AG04449 (cell line): ENCODE measurements at places on chromosomes 7 and 10.

GRCh38 chr7:16889305-16889704, 7.5 kb upstream of the AGR3 start:
- no peak for DNase-seq

DNA sequence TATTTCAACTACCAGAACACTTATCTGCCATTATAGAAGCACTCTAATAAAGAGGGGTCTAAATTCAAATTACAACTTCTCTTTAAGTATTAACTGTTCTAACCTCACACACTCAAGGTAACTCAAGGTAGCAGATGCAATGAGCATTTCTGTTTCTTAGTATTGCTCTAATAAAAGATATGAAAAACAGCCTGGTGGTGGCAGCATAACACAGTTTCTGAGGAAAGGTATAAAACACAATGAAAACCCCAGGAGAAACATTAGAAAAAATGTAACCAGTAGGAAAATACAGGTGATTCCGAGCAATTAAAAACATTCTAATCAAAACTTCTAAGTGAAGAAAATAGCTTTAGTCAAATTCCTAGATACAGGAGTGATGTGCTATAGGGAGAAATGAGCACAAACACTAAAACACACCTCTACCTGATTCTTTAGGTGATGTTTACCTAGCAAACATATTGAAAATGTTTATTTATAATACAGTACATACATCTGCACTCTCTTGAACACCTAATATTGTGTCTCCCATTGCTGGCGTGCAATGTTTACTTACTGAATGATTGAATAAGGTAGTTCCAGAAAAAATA, 3.5 kb downstream of the MKRN1 start:
- DNase-seq = no peak

DNA sequence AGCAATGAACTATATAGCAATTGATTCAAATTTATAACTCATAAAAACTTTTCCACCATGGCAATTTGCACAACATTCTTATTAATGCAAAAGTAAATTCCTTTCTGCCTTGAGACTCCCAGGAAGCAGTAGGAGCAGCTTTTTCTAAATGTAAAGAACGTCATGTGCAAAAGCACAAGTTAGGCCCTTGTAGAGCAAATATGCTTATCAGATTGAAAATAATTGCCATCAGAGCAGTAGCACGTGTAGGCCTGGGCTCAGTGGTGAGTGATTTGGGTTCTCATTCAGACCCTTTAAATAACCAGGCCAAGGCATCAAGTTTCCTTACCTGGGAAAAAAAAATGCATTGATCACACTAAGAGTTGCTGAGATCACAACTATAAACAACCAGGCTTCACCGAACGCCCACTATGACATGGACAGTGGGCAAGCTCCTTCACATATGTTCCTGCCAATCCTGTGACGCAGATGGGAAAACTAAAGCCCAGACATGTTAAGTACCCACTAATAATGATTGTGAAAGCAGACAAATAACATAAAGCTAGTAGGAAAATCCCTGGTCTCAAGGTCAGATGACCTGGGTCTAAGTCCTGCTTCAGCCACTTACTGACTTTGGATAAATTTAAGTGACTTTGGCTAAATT, 22.1 kb upstream of the SAR1A start:
- no peak for DNase-seq

DNA sequence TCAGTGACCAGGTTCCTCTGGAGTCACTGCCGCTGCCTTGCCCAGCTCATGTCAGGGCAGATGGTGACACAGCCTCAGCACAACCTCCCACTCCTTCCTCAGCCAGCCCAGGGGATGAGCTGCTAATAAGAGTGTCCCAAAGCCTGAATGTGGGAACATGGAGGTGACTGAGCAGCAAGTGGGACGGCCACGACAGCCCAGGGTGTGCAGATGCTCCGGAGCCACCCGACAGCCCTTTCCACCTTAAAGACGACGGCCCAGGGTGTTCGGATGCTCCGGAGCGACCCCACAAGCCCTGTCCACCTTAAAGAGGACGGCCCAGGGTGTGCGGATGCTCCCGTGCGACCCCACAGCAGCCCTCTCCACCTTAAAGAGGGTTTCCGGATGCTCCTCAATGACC, 89.2 kb downstream of the DIP2C start:
- no peak for DNase-seq

DNA sequence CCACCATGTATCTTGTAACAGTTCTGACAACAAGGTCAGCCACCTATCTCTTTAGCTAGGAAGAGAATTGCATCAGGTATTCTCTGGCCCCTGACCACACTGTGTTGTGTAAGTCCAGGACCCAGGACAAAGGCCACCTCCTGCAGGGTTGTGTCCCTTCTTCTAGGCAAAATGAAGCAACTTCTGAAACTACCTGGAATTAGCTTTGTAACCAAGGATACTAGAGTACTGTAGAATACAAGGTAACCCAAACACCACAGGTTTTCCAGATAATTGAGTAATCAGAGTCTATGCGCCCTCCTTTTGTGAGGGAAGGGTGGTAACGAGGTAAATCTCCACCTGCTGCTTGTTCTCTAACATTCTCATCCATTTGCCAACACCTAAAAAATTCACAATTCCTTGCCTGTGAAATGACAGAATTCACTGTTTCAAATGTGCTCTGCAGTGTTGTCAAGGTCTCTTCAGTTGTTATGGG, 51.7 kb downstream of the SGMS1 start:
- DNase-seq = no peak

- no peak for DNase-seq
Measured at GRCh38 chr10:51599647-51600046, 99.7 kb downstream of the CSTF2T start.

DNA sequence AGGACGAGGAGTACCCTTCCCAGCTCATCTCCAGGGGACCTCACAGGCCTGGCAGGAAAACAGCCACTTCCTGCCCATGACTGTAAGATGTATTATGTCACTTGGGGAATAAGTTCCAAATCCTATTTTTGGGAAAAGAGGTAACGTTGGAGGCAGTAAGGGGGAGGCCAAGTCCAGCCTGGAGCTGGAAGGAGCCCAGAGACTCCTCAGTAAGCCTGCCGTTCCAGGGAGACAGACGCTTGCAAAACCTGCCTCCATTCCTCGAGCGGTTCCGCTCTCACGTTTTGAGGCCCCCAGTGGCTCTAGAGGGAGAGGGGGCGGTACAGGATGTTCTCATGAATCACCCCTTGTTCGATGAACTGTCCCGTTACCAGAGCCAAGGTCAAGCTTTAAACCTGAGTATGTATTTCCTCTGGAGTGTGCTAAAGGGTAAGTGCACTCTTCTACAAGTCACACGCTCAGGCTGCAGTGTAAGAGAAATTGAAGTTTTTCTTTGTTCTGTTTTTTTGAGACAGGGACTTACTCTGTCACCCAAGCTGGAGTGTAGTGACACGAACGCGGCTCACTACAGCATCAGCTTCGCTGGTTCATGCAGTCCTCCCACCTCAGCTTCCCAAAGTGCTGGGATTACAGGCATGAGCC, 45.5 kb upstream of the CYTH3 start:
- DNase-seq = no peak

GRCh38 chr10:61612009-61612408, 50.7 kb upstream of the CABCOCO1 start:
- DNase-seq = no peak

DNA sequence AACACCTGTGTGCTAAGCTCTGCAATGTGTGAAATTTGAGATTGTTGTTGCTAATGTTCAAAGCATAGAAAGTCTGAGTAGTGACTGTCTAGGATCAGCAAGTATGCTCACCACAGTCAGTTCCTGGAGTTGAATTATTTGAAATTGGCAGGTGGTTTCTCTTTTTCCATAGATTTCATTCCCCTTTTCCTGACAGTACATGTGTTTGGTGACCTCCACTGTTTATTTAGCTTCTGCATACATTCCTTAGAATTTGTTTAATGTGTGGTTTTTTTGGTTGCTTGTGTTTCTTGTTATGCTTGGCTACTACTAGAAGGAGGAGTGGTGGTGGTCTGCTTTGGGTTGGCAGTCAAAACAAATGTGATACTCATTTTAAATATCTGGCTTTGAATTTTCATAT, 52.3 kb downstream of the FOXP2 start:
- no peak for DNase-seq

GRCh38 chr10:49486738-49487137, 52.2 kb downstream of the ERCC6 start:
- DNase-seq = no peak

GRCh38 chr10:110074758-110075671, 67.2 kb downstream of the ADD3 start:
- DNase-seq = peak; percentile 66

DNA sequence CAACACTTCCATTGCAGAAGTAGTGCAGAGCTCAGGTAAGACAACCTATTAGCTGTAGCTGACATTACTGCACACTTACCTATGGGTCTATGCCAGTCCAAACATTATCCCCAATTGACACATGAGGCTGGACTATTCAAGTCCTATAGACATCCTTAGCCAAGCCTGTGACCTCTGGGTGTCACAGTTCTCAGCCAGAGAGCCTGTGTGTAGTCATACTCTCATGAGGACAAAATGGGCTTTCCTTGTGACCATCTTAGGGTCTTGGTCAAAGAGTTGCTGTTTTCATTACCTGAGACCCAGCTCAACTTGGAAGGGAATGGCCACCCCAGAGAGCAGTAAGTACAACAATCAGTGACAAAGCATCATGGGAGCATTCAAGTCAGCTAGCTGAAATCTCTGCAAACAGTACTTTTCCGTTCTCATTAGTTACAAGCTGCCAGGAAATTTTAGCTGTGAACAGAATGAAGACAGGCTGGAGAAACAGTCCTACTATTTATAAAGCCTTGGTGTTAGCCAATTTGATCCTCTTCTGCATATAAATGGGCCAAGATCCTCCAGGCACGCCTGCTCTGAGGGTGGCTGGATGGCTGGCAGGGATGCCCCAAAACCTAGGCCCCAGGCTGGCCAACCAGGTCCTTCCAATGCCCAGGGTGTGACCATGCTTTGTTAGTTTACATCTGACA, 44.3 kb downstream of the NUDCD3 start:
- DNase-seq = no peak

DNA sequence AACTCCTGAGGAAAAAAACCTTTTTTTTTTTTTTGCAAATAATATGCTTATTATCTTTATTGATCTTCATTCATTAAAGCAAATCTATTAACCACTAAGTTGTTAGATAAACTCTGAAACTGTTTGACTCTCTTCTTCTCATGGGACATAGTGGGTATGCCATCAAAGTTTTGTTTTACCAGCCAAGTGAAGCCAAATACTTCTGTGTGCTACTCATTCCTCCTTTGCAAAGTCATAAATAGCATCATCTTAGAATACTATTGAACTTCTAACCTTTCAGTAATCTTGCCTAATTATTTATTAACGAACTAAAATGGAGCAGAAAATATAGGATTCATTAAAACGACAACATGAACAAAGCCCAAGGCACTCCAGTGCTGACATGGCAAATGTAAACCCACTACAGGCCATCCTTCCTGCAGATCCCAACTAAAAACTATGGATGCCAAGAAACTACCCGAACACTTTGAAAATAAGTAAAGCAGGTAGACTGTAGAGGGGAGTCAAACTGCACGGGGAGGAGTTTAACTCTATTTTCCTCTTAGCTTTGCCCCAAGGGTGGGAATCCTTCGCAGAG, 61.2 kb upstream of the ODAD2 start:
- no peak for DNase-seq

- no peak for DNase-seq
Measured at GRCh38 chr10:77106676-77107075, 530.9 kb downstream of the KCNMA1 start.

GRCh38 chr7:128714701-128715495, 24.3 kb upstream of the CALU start:
- DNase-seq = no peak

GRCh38 chr7:7959979-7960670, 8.5 kb upstream of the GLCCI1 start:
- DNase-seq = no peak

GRCh38 chr7:28920424-28920823, 37.7 kb downstream of the TRIL start:
- DNase-seq = no peak

- no peak for DNase-seq
Measured at GRCh38 chr7:110209884-110210283, 881.0 kb upstream of the LRRN3 start.

- no peak for DNase-seq
Measured at GRCh38 chr7:8433477-8434289, at the start of gene NXPH1. Gene NXPH1 (plus strand): TSS chr7:8433609.

- no peak for DNase-seq
Measured at GRCh38 chr7:28246921-28247461, 66.4 kb upstream of the JAZF1 start.

- DNase-seq = no peak
Measured at GRCh38 chr7:67760971-67761370, 764.3 kb downstream of the TYW1 start.

DNA sequence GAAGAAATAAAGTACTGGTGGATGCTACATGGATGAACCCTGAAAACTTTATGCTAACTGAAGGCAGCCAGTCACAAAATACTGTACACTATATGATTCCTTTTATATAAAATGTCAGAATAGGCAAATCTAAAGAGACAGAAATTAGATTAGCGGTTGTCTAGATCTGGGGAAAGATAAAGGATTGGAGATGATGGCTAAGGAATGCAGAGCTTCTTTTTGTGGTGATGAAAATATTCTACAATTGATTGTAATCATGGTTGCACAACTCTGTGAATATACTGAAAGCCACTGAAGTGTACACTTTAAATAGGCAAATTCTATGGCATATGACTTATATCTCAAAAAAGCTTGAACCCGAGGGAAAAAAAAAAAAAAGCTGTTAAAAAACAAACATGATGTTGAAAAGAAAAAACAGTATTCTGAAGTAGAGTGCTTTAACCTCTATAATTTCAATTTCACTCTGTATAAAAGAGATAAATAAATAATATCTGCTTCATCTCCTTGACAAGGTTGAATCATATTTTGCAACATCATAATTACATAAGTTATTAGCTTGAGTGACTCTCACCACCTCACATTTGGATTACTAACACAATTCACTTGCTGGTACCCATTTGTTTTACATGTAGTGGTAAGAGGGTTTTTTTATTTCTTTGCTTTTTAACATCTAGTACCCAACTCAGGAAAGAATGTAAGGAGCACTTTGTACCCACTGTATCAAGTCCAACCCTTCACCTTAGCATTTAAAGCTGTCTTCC, 2.8 kb upstream of the GNAI1 start:
- no peak for DNase-seq

GRCh38 chr10:88172159-88172558, 308.7 kb downstream of the PTEN start:
- no peak for DNase-seq

- no peak for DNase-seq
Measured at GRCh38 chr10:36489181-36489580, 636.2 kb upstream of the ANKRD30A start.

GRCh38 chr7:128916643-128916915, 6.1 kb upstream of the KCP start:
- DNase-seq = no peak
